ENCODE measurements at places on chromosomes 12 and 14.

- DNase-seq: no peak
Observed at GRCh38 chr14:22482782-22483553, 106.1 kb downstream of the DAD1 start.

DNA sequence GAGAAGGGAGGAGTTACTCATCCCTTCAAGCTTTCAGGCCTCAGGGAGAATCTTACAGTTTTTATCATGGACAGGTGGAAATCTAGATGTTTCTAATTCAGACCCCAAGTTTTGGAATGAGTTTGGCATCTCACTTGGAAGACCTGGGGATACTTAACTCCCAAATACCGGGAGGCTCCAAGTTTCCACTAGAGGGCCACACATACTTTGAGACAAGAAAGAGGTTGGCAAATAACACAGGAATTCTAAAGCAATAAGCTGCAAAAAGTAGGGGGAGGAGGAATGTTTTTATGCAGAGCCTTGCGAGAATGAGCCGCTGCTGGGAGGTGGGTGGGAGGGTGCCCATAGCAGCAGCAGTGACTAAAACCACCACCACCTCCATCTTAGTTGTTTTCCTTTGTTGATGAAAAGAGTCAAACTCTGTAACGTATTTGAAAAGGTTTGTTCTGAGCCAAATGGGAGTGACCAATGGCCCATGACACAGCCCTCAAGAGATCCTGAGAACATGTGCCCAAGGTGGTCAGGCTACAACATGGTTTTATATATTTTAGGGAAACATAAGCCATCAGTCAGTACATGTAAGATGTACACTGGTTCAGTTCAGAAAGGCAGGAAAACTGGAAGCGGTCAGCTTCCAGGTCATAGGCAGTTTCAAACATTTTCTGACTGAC is 34.2 kb upstream of the RNASE1 start:
- peak; percentile 18 for DNase-seq

DNA sequence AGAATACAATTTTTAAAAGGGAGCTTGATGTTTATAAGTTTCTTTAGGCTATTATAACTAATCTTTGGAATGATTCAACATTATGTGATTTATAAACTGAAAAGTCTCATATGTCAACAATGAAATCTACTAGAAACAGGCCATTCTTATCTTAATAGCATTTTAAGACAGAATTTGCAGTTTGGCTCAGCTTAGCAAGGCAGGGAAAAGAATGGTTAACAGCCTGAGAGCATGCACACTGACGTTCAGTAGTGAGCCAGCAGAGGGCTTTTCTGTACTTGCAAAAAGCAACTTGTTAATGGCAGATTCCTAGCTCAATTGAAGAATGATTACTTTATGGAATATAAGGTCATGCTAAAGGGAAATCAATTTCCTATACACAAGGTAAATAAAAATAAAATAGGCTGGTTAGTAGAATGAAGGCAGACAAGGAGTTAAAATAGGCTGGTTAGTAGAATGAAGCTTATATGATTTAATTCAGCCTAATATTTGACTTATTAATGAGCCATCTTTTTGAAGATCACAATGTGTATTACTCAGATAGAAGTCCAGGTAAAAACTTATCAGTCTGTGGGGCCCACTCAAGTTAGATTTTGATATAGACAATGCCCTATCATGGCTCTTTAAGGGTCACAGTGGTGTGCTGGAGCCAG is 95.9 kb downstream of the OTOGL start:
- peak; percentile 68 for DNase-seq

- DNase-seq: peak; percentile 20
Observed at GRCh38 chr12:88615490-88615889, 35.2 kb upstream of the KITLG start.

DNA sequence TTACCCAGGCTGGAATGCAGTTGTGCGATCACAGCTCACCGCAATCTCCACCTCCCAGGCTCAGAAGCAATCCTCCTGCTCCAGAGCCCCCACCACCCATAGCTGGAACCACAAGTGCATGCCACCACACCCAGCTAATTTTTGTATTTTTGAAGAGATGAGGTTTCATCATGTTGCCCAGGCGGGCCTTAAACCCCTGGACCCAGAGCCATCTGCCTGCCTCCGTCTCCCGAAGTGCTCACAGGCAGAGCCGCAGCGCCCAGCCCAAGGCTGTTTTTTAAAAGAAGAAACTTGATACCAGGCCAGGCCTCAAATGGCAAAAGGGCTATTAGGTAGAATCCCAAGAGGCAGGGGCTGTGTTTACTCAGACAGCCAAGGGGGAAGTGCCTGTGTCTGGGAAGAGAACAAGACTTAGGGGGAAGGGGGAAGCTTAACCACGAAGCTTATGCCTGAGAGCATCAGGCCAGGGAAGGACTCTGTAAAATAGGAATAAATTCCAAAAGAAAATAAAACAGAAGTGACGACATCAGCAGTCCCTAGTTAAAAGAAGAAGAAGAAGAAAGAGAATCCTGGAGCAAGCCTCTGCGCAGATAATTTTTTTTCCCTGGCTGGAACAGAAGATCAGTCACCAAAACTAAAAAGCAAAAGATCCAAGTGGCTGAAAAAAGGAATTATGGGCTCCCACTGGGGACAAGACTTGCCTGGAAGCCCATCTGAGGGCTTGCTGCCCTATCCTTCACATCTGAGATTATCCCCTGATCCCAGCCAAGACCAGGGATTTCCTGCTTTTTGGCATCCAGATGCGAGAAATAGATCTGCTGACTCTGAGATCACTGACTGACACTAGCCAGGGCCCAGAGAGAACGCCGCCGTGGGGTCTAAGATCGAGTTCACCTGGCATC is 170.5 kb downstream of the NDUFA12 start:
- DNase-seq: peak; percentile 51

DNA sequence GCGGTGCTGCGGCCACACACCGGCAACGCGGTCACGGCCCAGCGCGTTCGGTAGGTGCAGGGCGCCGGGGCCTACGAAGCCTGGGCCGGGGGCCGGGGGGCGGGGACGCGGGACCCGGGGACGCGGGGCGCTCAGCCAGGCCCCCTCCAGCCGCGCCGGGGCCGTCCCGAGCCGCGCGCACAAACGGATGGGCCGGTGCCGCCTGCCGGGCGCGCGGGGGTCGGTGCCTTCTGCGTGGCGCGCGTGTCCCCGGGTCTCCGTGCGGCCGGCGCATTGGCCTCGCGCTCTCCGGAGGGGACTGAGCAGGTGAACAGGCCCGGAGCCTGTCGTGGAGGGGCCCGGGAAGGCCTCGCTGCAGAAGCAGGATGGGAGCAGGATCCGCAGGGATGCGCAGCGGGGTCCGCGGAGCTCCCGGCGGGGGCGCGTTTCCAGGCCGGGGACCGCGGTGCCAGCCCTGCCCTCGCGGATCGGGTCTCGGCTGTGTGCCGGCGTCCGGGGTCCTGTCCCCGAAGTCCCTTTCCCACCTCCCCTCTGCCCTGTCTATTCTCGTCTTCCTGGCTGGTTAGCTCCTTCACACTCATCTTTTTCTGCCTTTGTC is 421 bp downstream of the GLT1D1 start:
- no peak for DNase-seq

- peak; percentile 98 for DNase-seq
Observed at GRCh38 chr14:21467616-21468015, 9.1 kb downstream of the RAB2B start.

GRCh38 chr12:94930216-94930654 is 73.3 kb downstream of the NDUFA12 start:
- no peak for DNase-seq

Data from fibroblast of skin of back (primary cell).